GM10248 (cell line): ENCODE measurements at places on chromosomes 3 and 15.

DNA sequence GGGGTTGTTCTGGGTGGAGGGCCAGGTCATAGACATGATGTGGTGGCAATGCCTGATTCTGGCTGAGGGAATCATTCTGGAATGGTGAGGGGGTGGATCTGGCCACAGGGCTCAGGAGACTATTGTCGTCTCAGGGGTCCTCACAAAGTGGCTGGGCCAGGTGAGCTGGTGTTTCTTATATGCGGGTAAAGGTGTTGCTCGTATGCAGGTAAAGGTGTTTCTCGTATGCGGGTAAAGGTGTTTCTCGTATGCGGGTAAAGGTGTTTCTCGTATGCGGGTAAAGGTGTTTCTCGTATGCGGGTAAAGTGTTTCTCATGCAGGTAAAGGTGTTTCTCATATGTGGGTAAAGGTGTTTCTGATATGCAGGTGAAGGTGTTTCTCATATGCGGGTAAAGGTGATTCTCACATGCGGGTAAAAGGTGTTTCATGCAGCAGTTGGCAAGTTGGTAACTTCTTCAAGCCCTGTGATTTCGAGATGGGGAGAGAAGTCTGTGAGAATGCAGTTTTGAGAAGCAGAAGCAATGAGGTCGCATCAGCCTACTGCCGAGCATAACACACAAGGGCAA lies 10.5 kb upstream of the MUC4 start:
- no peak for DNase-seq

DNA sequence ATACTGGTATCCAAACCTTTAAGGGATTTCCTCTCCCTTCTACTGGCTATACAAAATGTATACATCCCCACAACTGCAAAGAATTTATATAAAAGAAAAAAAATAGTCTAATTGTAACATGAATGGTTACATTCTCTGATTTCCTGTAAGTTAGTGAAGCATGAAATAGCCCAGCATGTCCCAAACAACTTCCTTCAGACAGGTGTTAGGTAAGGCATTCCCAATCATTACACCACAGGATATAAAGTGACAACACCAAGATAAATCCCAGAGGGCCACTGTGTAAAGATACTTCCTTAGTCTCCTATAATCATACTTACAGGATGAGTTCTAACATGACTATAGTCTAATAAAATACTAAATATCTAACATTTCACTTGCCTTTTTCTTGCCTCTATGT lies 7.6 kb downstream of the CMTM6 start:
- DNase-seq = no peak

- DNase-seq = no peak
These were observed 23.3 kb downstream of the SPRED1 start for GRCh38 chr15:38275959-38276358.

DNA sequence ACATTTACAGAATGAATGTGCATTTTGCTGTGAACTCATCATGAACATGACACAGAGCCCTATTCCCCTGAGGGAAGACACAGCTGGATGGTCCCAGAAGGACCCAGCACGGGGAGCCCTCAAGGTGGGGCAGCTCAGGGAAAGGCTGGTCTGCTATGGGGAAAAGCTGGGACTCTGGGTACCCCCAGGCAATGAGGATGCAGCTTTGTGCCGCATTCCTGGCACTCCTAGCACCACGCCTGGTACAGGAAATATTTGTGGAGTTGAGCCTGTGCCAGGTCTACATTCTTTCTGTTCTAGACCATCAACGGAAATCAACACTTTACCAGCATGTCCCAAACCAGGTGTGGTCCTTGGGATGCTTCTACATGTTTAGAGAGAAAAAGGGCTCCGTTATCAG lies 74.0 kb downstream of the SRGAP3 start:
- no peak for DNase-seq

DNA sequence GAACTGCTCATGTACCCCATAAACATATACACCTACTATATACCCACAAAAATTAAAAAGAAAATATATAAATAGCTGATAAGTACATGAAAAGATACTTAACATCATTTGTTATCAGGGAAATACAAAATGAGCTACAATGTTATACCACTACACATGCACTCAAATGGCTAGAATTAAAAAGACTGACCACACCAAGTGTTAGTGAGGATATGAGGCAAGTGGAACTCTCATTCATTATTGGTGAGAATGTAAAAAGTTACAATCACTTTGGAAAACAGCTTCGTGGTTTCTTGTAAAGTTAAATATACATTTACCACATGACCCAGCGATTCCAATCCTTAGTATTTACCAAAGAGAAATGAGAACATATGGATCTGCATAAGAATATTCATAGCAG lies 26.5 kb downstream of the EOMES start:
- DNase-seq = no peak

- DNase-seq = no peak
These were observed 93.7 kb upstream of the IMPG2 start for GRCh38 chr3:101414121-101414520.

- DNase-seq = no peak
These were observed 326.7 kb upstream of the TBL1XR1 start for GRCh38 chr3:177523872-177524438.

DNA sequence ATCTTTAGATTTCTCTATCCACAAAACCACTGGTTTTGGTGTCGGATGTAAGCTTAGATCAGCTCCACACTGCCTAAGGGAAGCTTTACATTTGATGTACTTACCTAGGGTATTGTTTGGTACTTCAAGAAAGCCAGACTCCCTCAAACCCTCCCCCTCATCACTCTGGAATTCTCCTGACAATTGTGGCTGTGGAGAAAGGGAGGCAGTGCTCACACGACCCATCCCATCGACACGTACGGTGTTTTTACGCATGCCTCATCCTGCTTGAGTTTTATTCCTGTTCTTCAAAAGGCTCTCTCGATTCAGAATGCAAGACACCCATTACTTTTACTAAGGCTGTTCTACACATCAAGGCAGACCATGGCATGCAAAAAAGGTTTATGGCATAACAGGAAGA lies 67.3 kb upstream of the ONECUT1 start:
- DNase-seq = no peak

- DNase-seq = no peak
These were observed 125.5 kb downstream of the GREM1 start for GRCh38 chr15:32843219-32843815.

- no peak for DNase-seq
These were observed 42.1 kb downstream of the SEMA3G start for GRCh38 chr3:52402706-52403270.

GRCh38 chr3:146134348-146135117 lies 26.5 kb downstream of the PLOD2 start:
- DNase-seq = no peak

GRCh38 chr15:70062321-70062956 lies 35.3 kb downstream of the TLE3 start:
- no peak for DNase-seq

DNA sequence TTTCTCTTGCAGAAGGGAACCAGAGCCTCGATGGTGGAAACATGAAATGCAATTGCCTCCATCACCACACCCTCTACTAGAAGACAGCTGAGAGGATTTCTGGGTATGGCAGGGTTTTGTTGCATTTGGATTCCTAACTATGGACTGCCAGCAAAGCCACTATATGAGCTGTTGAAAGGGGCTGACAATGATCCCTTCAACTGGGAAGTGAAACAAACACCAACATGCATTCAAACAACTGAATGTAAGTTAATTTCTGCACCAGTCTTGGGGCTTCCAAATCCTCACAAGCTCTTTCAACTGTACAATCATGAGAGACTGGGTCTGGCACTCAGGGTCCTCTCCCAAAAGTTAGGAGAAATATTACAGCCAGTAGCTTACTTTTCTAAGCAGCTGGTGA lies 116.7 kb upstream of the PLCL2 start:
- no peak for DNase-seq

GRCh38 chr3:185934767-185935464 lies 2.9 kb downstream of the TRA2B start:
- no peak for DNase-seq

DNA sequence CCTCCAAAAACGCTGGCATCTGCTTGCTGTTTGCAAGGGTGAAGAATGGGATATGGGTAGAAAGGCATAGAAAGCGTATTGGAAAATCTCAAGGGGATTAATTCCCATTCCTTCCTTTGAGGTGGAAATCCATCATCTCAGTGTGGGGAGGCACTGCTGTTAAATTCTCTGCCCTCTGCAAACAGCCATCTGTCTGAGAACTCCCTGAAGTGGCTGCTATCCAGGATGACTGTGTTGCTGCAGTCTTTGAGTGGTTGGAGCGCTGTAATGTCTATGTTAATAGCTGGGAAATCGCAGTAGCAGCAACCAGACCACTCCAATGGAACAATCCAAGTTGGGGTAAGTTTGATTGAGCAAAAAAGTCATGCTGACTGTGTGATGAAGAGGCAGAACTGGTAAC lies 625.9 kb downstream of the NLGN1 start:
- no peak for DNase-seq

DNA sequence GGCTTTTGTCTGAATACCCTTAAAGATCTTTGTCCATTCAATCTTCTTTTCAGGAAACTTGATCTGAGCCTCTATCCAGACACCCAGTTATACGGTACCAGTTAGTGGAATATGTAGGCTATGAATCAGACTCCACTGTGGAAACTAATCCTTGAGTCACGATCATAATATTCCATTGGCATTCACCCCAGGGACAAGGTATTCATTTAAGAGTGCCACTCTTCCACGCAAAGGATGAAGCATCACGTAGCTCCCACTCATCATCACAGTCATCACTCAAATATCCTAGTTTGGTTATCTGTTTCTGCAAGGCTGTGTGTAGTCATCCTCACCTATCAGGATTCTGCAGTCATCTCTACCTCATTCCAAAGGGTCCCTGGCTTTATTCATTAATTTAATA lies 85.6 kb downstream of the NEDD4 start:
- no peak for DNase-seq

DNA sequence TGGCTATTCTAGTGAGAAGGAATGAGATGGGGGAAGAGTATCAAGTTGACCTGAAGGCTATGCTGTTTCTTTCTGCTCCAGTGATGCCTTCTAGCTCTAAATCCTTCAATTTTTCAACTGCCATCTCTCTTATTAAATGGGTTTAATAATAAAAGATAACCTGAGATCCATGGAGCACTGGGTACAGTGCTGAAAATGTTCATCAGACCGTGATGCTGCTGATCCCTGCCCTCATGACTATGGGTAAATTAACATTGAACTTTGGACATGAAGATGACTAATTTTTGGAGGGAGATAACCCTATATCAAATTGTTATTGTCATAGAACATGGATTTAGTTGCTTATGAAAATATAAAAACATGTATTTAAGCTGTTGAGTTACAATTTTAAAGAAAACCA lies 27.7 kb upstream of the SLC2A2 start:
- DNase-seq = no peak

DNA sequence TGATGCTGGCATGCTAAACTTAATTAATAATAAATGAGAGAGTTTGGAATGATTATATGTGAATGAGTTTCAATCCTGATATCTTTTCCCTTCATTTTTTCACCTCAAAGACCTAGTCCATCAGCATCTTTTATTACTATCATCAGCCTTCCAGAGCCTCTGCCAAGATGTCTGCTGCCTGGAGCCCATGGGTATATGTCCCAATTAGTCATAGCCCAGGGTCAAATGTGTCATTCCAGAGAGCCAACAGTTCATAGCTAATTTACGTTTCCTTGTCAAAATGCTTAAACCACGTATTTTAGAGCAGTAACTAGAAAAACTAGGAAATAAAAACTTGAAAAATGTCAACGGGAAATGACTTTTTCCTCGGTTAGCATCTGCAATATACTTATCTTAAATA lies 457.9 kb downstream of the SI start:
- DNase-seq = no peak

DNA sequence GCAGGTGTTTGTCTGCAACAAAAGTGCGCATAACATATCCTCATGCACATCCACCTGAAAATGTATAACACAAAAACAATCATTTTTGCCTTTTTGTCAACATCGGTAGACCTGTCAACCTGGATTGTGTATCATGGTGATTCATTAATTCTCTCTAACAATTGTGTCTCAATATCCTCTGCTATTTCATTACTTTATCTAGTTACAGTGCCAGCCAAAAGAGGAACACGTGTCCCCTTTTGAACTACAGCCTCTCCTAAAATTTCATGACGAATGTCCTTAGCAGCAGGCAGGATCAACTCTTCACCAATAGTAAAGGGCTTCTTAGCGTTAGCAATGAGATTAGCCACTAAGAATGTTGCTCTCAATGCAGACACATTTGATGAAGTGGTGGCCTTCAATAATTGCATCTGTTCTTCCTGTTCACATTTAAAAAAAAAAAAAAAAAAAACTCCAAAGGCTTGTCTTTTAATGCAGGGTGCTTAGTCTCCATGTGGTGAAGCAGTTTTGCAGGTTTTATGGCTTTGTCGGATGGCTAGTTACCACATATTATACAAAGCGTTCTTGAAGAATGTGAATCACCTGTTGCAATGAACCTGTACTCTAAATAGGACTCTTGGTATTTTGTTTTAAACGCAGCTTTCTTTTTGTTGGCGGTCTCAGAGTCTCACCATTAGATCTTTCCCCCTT lies 45.7 kb upstream of the MCTP2 start:
- DNase-seq = no peak

DNA sequence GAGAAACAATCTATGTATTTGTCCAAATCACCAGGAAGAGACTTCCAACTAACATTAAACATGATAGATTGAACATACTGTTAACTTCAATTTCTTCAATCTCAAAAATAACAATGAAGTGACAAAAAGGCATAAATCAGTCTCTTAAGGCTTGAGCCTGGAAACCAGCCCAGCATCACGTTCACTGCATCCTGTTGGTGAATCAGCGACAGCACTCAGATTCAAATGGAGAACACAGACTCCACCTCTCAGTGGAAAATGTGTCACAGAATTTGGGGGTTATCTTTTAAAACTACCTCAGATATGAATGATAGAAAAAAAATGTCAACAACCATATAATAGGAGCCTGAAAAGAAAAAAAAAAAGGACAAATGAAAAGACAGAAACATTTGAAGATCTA lies 212.0 kb downstream of the MINAR1 start:
- no peak for DNase-seq

DNA sequence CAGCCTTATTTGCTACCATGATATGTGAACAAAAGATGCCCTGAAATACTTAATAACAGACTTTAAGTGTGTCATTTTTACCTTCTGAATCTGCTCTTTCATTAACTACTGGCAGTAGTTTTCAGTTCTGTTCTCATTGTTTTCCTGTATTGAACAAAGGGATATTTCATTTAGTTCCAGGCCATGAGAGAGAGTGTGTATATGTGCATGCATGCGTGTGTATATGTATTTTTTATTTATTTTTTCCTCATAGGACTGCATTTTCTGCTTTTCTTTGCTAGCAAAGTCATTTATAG lies 46.8 kb upstream of the CRTC3 start:
- DNase-seq = no peak

- DNase-seq = no peak
These were observed 16.4 kb downstream of the HDC start for GRCh38 chr15:50248994-50249582.

DNA sequence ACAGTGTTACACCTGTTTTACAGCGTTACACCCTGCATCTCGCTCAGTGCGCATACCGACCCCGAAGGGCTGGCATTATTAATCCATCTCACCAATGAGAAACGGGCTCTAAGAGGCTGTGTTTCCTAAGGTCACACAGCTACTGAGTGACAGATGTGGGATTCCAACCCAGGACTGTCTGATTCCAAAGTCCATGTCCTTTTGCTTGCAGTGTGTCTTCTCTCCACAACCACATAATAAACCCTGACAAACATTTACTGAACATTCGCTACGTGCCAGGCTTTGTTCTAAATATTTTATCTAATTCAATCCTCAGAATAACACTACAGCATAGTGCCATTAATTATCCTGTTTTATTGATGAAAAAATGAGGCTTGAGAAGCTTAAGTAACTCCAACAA lies 79.1 kb downstream of the RAB11A start:
- no peak for DNase-seq
